CD4-positive, alpha-beta T cell (primary cell): ENCODE measurements at places on chromosomes 6 and 20.

DNA sequence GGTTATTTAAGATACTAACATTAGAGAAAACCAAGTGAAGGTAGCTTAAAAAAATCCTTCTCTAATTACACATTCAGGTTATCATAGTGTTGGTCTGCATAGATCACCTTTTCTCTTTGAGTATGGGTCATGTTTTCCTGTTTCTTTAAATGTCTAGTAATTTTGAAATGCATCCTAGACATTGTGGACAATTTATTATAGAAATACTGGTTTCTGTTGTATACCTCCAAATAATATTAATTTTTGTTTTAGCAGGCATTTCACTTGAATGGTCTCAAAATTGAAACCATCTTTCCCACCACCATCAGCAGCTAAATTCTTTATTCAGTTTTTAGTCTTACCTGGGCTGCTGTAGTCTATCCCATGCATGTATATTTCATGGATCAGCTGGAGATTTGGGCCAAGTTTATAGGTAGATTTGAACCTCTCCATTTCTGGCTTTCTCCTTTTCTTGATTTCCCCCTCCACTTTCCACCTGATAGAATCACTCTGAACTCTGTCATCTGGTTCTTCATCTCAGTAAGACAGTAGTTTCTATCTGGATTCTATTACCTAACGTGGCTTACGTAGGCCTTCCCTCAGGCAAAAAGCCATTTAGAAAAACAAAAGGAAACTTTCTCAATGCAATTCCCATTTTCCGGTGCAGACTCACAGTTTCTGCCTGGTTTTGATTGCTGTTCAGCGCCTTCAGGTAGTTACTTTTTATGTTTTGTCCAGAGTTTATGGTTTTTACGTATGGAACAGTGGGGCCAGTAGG, 52.3 kb downstream of the ZFAND3 start:
- no peak for DNase-seq

DNA sequence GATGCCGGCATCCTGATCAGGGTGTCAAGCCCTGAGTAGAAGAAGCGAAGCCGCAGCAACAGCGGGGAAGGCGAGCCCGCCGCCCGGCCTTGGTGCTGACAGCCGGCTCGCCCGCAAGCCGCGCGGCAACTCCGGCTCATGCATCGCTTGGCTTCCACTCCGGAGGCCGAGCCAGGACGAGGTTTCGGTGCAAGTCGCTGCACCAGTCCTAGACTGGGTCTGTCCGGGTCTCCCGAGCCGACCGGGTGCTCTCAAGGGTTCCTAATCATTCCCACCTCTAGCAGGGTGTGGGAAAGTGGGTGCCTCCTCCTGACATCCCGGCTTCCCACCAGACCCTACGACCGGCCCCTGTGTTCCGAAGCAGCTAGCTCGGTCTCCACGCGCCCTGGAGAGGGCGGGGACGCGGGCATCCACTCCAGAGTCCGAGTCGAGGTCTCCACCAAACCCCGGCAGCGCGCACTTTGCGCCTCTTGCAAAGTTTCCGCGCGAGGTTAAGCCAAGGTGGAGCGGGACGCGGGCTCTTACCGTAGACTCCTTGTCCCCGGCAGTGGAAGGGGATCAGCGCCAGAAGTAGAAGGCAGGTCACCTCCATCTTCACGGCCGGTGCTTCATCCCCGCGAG, 1.4 kb downstream of the MDGA1 start:
- no peak for DNase-seq

GRCh38 chr6:104888066-104888465, 28.3 kb upstream of the HACE1 start:
- DNase-seq = no peak

GRCh38 chr6:163347021-163347446, 67.5 kb upstream of the QKI start:
- DNase-seq = no peak

DNA sequence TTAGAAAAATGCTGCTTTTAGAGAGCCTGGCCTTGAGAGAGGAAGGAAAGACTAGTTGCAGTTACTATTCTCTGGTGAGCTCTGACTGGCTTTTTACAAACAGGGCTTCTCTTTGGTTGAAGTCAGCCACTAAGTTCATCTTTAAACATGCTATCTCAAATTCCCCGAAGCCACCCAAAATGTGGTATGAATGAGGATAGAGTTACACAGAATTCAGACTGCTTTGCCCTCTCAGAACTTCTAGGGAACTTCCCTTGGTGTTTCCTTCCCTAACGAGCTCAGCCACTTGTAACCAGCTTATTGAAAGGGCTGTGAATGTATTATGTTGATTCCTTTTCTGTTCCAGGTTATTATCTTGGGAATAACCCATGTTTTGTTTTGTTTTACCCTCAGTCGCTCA, 73.5 kb downstream of the EFHC1 start:
- DNase-seq = no peak

DNA sequence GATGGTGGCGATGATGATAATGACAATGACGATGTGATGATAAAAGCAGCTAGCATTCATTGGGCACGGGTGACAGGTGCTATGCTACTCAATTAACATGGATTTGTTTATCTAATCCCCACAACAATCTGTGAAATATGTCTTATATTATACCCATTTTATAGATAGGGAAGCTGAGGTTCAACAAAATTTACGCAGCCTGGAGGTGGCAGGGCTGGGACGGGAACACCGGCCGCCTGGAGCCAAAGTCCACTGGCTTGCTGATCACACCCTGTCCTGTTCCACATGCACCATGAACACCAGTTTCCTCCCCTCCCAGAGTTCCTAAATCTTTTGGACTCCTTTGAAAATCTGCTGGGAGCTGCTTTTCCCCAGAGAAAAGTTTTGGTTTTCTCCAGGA, 23.0 kb downstream of the RIMS4 start:
- DNase-seq = no peak

DNA sequence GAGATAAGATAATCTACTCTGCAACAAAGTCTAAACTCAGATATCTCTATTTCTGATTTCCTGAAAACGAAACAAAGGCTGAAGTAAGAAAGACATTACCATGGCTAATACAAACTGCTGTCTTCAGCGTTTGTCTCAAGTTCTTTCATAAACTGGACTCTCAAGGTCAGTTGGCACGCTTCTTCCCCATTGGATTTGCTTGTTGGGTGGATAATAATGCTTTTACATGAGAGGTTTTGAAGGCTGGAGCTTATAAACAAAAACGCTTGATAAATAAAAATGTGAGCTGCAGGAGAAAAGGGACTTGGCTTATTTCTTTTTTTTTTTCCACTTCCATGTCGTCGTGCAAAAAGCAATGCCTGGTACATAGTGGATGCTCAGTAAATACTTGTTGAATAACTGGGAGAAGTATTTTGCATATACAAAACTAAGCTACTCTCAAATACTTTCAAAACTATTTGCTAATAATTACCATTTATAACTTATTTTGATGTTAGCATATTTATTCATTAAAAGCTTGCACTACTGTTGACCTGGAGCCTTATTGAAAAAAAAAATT, 65.7 kb upstream of the EEF1A1 start:
- no peak for DNase-seq

DNA sequence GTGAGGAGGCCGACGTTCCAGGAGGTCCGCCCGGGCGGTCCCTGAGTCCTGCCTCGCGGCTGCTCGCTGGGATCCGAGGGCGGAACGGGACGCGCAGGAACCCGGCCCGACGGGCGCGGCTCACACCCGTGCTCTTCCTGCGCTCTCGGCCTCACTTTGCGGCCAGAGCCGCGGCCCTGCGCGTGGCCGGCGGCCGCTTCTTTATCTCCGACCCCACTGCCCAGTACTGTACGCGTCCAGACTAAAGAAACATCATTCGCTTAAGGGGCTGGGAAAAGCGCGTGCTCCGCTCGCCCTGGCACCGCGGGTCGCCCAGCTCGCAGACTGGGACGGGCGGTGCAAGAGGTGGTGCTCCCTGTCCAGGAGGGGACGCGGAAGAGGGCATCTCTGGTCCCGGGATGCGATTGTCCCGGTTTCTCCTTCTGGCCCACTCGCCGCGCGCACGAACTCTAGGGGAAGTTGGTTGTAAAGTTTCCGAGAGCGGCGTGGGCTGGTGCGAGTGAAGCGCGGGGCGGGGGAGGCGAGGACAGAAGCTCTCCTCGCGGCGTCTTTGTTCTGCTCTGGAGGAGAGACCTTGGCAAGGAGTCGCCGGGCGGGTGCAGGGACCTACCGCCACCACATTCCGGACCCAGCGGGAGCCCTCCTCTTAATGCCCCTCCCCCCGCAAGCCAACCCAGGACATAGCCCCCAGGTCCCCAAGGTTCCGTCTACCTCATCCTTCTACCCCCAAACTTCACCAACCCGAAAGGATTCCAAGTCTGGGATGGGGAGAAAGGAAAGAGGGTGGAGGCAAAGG, 71.0 kb downstream of the SOX4 start:
- no peak for DNase-seq

DNA sequence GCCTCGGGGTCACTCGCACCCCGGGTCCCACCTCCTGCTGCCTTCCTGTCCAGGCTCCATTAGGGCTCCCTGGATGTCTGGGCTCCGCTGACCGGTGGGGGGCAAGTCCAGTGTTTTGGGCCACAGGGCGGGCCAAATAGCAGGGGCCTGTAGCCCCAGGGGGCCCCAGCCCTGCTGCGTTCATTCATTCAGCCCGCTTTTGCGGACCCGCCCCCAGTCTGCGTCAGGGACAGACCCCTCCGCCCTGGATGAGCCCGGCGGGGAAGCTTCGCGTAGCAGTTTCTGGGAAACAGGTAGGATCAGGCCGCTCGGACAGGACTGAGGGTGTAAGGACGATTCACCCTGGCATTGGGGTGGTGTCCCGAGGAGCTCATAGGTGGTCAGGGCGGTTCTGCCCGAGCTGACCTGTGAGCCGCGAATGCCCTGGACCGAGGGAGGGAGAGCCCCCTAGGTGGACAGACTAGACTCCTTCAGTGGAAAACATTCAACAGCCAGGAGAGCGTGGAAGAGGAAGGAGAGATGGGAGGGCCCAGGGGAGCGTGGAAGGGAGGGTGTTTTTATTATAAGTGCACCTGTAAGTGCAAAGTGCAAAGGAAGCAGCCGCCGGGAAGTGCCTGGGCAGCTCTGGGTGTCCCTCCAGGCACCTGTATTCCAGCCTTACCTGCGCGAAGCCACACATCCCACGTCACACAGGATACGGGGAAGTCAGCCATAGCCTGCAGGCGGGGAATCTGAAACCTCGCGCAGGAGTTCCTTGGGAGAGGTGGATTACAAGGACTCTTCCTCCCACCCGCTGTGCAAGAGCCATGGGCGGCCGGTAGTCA, 662 bp downstream of the ENTPD6 start:
- peak; percentile 48 for DNase-seq

DNA sequence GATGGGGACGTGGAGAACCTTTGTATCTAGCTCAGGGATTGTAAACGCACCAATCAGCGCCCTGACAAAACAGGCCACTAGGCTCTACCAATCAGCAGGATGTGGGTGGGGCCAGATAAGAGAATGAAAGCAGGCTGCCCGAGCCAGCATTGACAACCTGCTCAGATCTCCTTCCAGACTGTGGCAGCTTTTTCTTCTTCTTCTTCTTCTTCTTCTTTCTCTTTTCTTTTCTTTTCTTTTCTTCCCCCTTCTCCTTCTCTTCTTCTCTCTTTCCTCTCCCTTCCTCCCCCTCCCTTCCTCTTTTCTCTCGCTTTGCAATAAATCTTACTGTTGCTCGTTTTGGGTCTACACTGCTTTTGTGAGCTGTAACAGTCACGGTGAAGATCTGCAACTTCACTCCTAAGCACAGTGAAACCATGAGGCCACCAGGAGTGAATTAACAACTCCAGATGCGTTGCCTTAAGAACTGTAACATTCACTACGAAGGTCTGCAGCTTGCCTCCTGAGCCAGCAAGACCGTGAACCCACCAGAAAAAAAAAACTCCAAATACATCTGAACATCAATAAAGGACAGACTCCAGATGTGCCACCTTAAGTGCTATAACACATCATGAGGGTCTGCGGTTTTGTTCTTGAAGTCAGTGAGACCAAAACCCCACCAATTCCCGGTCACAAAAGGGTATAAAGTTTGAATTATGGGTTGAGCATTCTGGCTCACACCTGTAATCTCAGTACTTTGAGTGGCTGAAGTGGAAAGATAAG, 19.6 kb upstream of the SERPINB1 start:
- no peak for DNase-seq

GRCh38 chr20:63895202-63895951, 451 bp downstream of the DNAJC5 start:
- no peak for DNase-seq

GRCh38 chr6:35552285-35552917, 39.7 kb upstream of the TULP1 start:
- DNase-seq = peak; percentile 58

- no peak for DNase-seq
Observed at GRCh38 chr6:3671382-3671781, 80.1 kb downstream of the PXDC1 start.

DNA sequence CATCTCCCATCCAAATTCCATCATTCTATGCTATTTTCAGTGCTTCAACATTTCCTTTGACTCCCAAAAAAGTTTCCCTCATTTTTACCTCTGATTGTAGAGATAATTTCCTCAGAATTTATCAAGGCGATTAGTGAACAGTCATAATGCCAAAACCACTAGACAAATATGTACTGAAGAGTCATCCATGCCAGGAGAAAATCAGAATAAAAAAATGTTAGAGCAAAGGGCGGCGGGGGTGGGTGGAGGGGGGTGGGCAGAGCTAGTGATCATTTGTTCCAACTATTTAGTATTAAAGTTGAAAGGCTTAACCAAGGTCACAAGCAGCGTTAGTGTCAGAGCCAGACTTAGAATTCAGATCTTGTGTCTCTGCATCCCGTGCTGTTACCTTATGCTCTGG, 5.3 kb upstream of the ADGRF5 start:
- no peak for DNase-seq

GRCh38 chr6:7542065-7542873, 798 bp downstream of the DSP start:
- no peak for DNase-seq

GRCh38 chr20:36281785-36282380, 24.3 kb upstream of the DLGAP4 start:
- no peak for DNase-seq

DNA sequence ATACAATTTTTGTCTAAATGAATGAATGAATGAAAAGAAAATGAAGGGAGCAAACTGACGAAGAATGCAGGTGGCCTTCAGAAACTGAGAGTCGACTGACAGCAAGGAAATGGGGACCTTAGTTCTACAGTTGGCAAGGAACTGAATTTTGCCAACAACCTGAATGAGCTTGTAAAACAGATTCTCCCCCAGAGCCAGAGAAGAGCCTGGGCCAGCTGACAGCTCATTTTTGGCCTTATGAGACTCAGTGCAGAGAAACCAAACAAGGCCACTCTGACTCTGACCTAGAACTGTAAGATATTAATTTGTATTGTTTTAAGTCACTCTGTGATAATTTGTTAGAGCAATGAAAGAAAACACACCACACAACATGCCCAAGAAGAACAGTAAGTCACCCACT, 21.8 kb downstream of the MAN1A1 start:
- no peak for DNase-seq

DNA sequence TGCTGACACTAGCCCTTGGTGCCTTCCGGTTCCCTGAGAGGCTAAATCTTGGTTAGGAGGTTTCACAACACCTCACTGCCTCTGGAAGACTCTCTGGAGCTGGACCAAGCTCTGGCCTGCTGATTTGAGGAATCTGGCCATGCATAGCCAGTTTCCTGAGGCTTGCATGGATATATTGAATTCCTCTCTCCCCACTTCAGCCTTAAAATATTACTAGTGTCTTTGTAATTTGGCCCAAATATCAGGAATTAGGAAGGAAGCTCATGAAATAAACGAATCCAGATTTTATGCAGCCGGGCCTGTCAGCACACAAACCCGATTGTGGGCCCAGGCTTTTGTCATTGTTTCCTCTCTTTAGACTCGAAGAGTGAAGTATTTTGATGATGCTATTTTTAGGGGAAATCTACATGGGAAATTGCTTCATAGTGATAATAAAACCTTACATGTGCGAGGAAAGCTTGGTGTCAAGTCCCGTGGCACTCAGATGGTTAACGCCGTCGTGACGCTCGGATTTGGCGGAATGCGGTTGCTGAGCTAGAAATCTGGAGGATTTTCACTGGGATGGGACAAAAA, 144.4 kb downstream of the PHACTR3 start:
- DNase-seq = no peak
